ENCODE measurements at places on chromosomes 7 and 10.

DNA sequence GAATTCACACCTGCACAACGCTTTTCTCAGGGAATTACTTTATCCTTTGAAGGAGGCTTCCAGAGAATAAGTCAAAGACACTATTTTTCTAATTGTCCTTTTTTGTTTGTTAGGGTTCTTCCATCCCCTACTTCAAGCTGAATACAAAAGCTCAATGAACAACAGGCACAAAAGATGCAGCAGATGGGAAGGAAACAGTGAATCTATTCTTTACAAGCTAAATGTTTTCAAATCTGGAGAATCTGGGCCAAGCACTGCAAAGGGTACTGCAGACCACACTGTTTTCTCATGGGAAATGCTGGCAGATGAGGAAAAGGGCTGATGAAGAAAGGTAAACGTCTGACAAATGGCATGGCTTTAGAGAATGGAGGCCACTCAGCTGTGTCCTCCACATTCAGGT is 18.5 kb downstream of the LIPA start:
- no peak for DNase-seq

GRCh38 chr7:129093867-129094456 is 39.1 kb upstream of the TNPO3 start:
- DNase-seq, result no peak

GRCh38 chr10:131875501-131875900 is 25.3 kb upstream of the PPP2R2D start:
- no peak for DNase-seq

- no peak for DNase-seq
Measured at GRCh38 chr7:19143881-19144574, 1.2 kb downstream of the FERD3L start.

- no peak for DNase-seq
Measured at GRCh38 chr7:68180761-68181160, 1184.1 kb downstream of the TYW1 start.

DNA sequence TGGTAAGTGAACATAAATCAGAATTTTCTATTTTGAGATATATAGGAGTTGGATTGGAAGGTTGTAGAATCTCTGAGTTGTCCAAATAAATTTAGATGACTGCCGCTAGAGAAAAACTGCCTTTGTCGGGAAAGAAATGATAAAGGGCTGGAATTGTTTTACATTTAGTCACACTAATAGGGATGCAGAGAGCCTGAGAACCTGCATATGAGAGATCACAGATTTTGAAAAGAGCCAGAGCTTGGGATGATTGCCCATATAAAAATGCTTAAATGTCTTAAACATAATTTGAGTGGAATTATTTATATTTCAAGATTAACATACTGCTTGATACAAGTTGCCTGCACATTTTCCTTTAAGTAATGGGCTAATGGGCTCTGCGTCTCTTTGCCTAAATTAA is 660.5 kb downstream of the NRG3 start:
- DNase-seq, result no peak
